ENCODE measurements at places on chromosomes 3 and 15. TPM values are rescaled to one million over a fixed set of nuclear protein-coding genes. Genes with fewer than 3 reads are reported as not detected.

PP2D1 gene
- not detected for total RNA-seq

GRCh38 chr3:46709157-46709654, 8.0 kb downstream of the TMIE start:
- DNase-seq, result no peak

DNA sequence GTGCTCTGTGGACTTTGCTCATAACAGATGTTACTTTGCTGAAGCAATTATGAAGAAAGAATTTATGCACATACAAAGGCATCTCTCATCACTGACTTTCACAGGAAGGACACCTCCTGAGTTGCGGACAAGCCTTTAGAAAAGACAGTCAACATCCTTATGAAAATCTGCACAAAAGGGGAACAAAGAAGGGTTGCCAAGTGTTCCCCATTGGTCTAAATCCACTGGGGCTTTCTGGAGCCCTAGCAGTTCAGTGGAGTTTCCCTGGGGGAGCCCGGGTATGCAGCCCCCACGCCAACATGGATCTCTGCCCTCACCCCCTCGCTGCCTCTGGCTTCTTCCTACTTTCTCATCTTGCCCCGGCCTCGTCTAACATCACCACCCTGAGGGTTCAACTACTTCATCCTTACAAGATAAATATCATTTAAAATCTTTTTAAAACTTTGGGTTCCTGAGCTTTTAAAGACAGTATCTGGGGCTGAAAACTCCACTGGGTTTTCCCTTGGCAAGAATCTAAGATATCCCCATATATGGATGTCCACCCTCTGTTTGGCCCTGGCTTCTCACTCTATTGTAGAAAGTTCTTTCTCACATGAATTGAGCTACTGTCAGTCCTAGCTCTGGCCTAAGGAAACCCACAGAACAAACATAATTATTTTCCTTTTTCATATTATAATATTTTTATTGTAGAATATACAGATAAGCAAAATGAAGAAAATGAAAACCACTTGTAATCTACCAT, 207.9 kb upstream of the RGMA start:
- DNase-seq, result no peak

KLF15 gene
- total RNA-seq, result not detected

DNA sequence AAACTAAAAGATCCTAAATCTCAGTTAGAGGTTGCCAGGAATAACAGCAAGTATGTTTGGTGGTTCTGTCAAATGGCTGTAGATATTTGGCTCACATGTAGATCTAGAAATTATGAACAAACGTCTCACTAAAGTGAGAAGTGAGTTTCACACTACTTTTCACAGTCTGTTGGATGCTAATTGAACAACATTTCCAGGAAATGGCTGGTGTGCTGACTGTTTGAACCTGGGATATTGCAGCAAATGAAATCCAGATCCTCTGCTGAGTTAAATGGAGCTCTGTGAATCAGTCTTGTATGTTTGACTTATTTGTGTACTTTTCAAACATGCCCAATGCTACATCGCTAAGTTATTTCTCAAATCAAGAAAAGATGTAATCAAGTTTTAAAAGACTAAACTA, 21.3 kb upstream of the RSL24D1 start:
- DNase-seq, result no peak

FEZF2 gene
- not detected for total RNA-seq

GRCh38 chr3:169662843-169663160, 710 bp downstream of the MECOM start:
- DNase-seq, result no peak

DNA sequence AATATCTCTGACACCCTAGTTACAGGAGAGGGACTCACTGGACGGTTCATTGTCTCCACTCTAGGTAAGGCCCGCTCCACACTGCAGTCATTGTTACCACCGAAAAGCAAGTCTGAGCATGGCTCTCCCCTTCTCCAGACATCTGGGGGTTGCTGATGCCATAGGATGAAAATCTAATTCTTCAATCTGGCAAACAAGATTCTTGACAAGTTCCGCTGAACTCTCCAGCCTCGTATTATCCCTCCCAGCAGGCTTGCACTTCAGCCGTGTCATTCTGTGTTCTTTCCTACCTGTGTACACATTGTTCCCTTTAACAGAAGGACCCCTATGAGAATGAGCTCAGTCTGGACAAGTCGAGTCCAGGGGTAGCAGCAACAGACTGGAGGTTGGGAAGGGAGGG, 152.3 kb upstream of the NR2E3 start:
- DNase-seq, result no peak

- DNase-seq, result no peak
Observed at GRCh38 chr15:100769043-100769974, 110.3 kb upstream of the ALDH1A3 start.

BFSP2 gene
- total RNA-seq, result 33.1 TPM

- DNase-seq, result no peak
Observed at GRCh38 chr15:101198031-101198575, 53.7 kb downstream of the CHSY1 start.

FAN1 gene
- 18.1 TPM for total RNA-seq

GRCh38 chr3:71074423-71074822, 509.1 kb downstream of the FOXP1 start:
- DNase-seq, result no peak

DNA sequence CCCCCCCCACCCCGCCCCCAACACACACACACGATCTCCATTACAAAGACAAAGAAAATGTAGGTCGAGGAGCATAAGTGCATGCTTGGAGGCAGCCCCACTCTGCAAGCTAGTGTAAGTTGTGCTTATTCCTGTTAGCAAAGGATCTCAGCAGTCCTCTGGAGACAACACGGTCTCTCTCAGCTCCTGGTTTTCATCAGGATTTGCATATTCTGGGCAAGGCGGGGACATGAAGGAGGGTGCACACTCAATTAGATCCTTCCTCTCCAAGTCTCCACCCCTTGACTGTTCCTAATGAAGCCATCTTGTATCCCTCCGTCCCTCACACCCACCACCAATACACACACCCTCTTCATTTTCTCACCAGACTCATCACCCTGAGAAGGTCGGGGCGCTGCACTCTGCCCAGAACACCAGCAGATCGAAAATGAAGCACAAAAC, 63.8 kb downstream of the MRPL46 start:
- no peak for DNase-seq

XRN1 gene
- total RNA-seq, result 62.2 TPM

DNA sequence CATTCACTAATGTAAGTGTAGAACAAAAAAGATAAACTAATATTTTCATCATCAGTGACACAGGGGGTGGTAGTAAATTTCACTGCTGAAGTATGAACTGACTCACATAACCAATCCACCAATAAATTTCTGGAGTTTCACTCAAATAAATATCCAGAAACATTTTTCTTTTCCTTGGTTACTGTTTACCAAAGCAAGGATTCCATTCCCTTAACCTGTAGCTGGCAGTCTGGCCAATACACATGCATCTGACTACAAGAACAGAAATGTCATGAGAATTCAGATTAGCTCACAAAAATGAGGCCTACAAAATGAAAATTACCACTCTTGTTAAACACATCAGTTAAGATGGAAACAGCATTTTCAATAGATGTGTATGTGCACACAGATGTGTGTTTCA, 80.3 kb downstream of the STAG1 start:
- DNase-seq, result no peak

- no peak for DNase-seq
Observed at GRCh38 chr3:113421082-113421481, 20.2 kb downstream of the CFAP44 start.

DNA sequence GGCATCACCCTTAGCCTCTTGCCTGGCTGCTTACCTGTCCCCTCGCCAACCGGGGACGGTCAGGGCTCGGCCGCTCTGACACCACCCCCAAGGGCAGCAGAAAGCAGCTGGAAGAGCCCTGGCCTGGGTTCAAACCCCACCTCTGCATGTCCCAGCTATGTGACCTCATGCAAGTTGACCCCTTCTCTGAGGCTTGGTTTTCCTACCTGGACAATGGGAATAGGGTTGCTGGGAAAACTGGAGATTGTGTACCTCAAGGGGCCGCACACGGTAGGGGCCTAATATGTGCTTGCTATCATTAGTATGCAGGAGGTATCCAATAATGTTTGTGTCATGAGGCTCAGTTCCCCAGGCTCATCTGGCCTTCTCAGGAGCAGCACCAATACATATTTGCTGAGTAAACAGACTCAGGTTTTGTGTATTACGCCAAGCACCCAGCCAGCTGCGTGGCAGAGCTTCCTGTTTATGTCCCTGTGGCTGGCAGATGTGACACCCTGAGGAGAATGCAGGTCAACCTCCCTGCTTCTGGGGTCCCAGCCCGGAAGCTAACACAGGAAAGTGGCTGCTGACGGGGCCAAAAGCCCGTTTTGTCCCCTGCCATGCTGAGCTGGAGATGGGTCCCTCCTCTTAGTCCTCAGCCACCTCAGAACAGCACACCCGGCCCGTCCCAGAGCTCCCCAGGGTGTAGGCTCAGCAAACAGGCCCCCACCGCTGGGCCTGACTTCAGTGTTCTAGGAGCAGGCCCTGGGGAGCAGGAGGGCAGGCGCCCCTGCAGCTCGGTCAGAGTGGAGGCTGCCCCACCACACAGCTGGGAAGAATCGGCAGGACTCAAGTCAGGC, 29.7 kb downstream of the PLXND1 start:
- peak; percentile 62 for DNase-seq

DNA sequence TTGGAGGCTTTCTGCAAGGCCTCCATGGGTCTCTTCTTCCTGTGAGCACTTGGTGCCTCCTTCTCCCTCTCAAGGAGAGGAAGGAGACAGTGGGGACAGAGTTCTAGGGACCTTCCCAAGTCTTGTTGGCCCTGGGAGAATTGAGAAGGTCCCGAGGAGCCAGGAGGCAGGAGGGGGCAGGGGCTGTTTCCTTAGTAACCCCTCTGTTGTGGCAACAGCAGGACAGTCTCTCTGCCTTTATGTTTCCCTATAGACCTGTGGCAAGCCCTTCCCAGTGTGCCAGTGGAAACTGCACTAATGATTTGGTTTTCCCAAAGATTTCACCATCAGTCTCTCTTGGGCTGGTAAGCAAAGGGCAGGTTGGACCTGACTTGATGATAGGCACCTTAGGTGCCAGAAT, 87.8 kb upstream of the GALNT15 start:
- DNase-seq, result no peak

CASR gene
- not detected for total RNA-seq

ESYT3 gene
- total RNA-seq, result not detected

GRCh38 chr15:48400086-48400485, 68.9 kb downstream of the DUT start:
- DNase-seq, result no peak

DNA sequence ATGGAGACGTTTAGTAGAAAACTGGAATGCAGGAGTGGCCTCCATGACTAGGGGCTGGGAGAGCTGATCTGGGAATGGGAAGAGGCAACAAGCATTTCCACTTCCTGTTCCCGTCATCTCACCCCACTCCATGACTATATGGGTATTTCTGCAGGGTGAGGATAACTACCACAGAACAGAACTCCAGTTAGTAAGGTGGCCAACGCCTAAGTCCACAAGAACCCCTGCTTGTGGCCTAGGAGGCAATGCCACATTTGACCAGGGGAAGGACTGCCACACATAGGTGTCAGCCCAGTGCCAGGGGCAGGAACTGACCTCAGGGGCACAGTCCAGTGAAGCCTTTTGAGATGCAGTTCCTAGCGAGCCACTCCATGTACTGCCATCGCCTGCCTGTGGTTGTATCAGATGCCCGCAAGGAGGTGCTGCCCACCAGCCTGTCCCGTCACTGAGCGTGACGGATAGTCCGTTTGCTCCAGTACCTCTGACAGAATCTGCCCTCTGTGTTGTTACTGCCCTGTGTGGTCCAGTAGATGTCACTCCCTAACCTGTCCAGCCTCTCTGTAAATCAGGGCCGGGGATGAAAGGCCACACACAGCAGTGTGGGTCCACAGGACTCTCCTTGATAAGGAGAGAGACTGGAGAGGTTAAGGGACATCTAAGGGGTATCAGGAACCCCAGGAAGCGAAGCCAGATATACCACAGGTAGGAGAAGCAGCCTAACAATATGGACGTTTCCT, 3.5 kb upstream of the MTFMT start:
- peak; percentile 78 for DNase-seq

PLA2G4B gene
- total RNA-seq, result 6.1 TPM

DNA sequence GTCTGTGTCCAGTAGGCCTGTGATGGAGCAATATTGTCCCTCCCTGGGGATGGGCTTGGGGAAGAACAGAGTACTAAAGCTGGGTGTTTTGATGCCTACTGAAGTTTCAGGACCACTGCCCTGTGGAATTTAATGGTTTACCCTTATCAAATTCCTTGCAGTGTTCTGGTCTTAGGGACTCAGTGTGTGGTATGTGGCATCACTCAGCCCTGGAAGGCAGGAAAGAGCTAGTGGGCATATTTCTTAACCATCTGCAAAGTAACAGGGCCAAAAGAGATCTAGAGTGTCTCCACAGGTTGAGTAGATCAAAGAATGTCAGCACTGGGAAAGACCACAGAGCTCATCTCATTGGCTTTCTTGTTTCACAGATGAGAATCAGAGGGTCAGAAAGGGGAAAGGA, 11.8 kb upstream of the SCN10A start:
- DNase-seq, result no peak

- DNase-seq, result peak; percentile 46
Observed at GRCh38 chr15:47194718-47195117, 522.6 kb upstream of the SEMA6D start.

DNA sequence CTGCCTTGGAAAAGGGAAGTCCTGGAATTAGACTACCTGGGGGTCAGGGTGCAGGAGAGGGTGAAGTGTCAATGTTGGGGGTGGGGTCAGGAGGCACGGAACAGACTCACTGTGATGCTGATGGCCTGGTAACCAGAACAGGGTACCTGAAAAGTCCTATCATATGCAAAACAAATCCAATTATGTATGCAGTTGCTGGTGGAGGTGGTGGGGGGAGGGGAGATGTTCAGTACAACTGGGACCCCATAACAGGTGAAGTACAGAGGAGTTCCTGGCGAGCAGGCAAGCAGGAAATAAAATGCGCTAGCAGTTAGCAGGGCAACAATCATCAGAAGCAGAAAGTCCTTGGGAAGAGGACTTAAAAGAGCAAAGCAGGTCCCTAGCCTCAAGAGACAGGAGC, 4.2 kb upstream of the KATNBL1 start:
- DNase-seq, result no peak

LRRC34 gene
- total RNA-seq, result 10.0 TPM

- no peak for DNase-seq
Observed at GRCh38 chr3:18572809-18573208, 147.7 kb upstream of the SATB1 start.

- no peak for DNase-seq
Observed at GRCh38 chr3:28150465-28151206, 90.8 kb upstream of the CMC1 start.

All from Karpas-422 (cell line).